ENCODE measurements at places on chromosomes 6 and 20.

GRCh38 chr6:11270030-11271027 is 37.9 kb upstream of the NEDD9 start:
- DNase-seq = no peak

- DNase-seq = no peak
Observed at GRCh38 chr6:2435323-2435722, 189.9 kb upstream of the GMDS start.

DNA sequence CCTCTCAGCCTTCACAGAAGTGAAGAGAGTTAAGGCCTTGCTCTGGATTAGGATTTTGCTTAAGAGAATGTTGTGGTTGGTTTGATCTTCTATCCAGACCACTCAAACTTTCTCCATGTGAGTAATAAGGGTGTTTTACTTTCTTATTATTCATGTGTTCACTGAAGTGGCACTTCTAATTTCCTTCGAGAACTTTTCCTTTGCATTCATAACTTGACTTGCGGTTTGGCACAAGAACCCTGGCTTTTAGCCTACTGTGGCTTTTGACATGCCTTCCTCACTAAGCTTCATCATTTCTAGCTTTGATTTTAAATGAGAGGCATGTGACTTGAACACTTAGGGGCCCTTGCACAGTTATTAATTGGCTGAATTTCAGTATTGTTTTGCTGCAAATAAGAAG is 166.1 kb upstream of the OPRM1 start:
- no peak for DNase-seq

DNA sequence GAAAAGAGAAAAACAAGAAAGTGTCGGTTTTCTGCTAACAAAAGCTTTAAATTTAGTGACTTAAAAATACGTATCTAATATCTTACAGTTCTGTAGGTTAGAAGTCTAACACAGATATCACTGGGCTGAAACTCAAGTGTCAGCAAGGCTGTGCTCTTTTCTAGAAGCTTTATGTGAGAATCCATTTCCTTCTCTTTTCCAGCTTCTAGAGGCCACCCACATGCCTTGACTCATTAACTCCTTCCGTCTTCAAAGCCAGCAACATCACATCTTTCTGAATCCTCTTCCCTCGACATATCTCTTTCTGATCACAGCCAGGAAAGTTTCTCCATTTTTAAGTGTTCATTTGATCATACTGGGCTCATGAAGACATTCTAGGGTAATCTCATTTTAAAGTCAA is 262.0 kb downstream of the MAFB start:
- DNase-seq = no peak

DNA sequence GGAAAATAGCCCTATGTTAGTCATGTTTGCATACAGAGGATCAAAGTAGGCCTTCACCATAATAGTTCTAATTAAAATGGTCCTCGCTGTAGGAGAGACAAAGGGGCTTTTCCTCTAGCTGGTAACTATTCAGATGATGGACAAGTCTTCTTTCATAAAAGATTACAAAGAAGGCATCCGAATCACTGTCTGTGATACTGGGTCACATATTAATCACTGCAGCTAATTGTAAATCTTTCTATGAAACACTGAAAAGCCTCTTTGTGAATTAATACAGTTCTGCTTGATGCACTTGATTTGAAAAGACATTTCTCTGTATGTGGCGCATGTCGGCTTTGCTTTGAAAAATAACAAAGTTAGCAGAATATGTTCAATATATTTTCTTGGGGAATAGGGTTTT is 520.8 kb downstream of the KIF16B start:
- DNase-seq = no peak

DNA sequence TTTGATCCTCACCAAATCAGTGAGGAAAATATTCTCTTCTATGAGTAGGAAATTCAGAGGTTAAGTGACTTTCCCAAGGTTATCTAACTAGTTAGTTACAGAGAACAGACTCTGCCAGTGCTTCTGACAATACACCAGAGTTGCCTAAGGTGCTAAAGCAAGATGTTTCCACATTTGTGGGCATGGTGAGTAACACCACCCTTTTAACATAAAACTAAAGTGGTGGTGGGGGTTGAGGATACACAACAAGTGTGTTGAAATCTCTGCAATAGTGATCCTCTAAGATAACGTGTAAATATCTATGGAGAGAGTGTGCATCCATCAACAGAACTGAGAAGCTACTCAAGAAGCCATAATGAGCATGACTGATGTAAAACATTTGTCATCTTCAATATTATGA is 11.7 kb downstream of the VNN2 start:
- DNase-seq = no peak
